Heart right ventricle (tissue), 16 donors: ENCODE measurements at places on chromosomes 2 and 18. TPM values are rescaled to one million over a fixed set of nuclear protein-coding genes. Genes with fewer than 3 reads are reported as not detected.
A peak's percentile ranks its signal among the peaks of the same experiment; 100 is the strongest.

DNA sequence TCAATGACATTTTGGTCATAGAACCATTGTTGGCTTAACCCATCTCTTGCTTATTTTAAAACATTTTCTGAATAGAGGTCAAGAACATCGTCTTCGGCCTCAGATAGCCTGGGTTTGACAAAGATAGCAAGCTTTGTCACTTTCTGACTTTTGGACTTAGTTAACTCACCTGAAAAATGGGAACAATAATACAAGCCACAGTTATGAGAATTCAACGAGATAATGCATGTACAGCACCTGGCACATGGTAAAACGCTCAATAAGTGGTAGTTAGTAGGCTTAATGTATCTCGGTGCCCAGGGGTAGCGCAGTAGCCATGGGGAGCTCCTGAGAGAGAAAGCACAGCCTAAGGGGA lies 446 bp upstream of the COPS7B start:
- DNase-seq = no peak

- no peak for DNase-seq
Observed at GRCh38 chr2:173606619-173607248, 252.1 kb downstream of the CDCA7 start.

DNA sequence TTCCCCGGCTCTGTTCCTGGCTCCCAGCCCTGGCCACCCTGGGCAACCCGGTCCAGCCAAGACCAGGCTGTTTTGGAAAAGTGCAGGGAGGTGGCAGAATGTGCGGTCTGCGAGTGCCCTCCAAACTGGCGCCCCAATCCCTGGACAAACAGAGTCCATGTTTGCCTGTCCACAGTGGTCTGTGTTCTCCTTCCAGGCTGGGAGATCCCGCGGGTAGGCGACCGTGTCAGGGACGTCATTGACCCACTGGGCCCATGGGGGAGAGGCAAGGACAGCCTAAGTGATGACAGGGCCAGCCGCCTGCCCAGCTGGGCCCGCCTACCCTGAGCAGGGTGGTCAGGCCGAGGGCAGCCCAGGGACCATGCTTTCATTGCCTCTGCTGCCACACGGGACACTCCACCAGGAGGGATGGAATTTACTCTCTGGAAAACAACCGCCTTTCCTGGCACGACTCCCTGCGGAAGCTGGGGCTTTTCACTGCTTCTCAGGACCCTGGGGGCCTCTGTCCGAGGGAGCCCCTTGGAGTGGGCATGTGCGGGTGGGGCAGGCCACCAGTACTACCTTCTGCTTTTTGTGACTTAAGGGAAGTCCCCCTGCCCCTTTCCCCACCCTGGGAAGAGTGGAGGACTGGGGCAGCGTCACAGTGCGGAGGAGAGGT lies 20.1 kb downstream of the CYP26B1 start:
- DNase-seq = no peak

GRCh38 chr18:75246721-75247610 lies 36.4 kb downstream of the TSHZ1 start:
- no peak for DNase-seq

DNA sequence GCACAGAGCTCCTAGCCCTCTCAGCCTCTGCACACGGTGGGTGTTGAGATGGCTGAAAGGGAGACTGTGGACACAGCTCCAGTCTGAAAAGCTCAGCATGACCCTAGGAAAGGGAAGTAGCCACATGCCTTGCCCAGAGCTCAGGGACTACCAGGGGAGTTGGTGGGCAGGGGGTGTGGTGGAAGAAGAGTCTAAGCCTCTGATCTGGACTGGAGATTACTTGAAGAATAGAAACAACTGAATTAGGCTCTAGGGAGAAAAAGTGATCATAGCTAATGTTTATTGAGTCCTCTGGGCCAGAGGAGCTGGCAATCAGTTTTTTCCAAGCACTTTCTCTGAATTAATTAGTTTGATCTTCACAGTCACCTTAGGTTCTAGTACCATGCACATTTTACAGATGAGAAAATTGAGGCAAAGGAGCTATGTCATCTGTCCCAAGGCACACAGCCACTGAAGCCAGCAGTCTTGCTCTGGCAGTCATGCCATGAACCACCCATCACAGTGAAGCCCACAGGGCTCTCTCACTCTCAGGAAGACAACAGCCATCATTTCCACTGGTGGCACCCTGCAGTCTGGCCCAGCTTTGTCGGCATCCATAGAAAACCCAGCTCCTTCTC lies 10.3 kb downstream of the SDC1 start:
- DNase-seq = no peak

- DNase-seq = no peak
Observed at GRCh38 chr2:136441979-136442714, 323.2 kb upstream of the THSD7B start.

DNA sequence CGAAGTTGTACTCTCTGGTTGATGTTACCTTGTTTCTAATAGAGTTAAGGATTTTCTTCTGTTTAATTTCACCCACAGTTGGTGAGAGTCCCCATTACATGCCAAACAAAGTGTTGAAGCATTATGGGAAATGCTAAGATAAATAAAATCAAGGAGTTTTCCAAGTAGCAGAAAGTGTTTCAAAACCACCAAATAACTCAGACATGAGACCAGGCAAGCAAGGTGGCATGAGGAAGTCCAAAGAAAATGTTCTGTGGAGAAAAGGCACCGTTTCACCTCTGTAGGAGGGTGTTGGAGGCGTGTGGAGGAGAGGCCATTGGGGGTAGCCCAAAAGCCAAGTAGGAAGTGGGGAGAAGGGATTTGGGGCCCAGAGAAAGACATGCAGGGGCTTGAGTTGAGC lies 8.7 kb downstream of the CFAP221 start:
- no peak for DNase-seq

DNA sequence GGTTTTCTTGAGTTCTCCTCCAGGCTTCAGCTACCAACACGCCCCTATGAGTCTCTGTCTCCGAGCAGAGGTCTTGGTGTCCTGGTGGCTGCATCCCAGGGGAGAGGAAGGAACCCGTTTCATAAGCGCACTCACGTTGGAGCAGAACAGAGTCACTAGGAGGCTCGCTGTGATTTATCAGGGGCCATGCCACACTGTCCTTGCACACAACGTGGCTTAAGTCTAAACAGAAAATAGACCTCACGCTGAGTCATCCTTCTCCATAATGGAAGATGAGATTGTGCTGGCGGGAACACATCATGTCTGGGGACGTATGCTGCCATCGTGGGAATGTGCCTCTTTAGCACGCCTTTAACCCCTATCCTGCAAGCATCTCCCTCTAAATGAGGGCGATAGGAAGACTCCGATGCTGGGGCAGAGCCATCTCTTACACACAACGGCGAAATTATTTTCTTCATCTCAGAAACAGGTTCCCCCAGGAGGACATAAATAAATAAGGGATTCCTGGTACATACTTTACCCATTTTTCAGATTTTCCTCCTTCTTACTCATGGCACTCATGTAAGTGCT lies 211.4 kb downstream of the KLHL29 start:
- no peak for DNase-seq

- DNase-seq = no peak
Observed at GRCh38 chr2:221779614-221780067, 207.5 kb upstream of the EPHA4 start.

- DNase-seq = no peak
Observed at GRCh38 chr18:24395049-24395795, 2.4 kb downstream of the OSBPL1A start.

GRCh38 chr18:28995319-28995718 lies 818.4 kb upstream of the CDH2 start:
- DNase-seq = no peak

- no peak for DNase-seq
Observed at GRCh38 chr2:222577341-222577740, 78.6 kb downstream of the FARSB start.

DNA sequence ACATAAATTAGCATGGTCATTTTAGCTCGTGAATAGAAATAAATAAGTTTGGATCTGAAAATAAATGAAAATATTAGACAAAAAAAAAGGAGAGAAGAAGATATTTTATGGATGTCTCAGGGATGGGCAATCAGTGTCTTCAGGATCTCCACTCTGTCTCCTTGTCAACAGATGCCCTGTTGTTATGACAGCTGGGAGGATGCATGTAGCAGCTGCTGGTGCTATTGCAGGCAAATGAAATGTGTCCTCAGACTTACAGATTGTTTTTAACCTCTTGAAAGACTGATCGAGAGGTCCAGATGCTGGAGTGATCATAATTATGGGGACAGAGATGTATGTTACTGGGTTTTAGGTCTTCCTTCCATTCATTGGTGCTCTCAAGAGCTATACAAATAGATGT lies 24.7 kb upstream of the ARL4C start:
- DNase-seq = no peak

DNA sequence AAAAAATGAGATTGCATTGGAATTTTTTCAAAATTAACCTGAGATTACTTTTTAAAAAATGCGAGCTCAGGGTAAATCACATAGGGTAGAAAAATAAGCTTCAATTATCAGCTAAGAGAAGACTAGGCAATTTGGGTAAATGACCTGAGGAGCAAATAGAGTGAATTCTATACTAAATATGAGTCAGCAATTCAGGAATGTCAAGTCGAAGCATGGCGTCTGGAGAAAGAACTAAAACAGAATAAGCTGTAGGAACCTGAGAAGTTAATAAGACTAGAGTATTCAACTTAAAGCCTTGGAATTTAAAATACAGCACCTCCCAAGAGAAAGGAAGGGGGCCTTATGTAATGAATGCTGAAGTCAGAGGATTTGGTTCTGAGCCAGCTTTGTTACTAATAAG lies 487.0 kb downstream of the SUCLG1 start:
- DNase-seq = no peak

- no peak for DNase-seq
Observed at GRCh38 chr18:50397023-50397422, 22.2 kb downstream of the SKA1 start.

DNA sequence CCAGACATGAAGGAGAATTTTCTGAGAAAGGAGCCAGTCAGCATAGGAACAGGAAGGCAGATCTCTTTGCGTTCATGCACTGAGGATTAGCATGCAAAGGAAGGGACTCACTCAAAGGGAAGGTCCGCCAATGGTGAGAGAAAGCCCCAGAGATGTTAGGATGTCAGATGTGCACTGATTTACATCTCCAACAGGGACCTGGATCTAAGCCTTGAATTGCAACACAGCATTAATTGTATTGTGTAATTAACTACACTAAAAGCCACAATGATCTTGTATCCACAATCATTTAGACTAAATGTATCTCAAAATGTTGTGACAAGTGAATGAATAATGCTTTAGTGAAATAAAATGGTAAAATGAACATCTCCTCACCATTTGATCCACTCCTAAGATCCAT lies 4.2 kb downstream of the SERPINB5 start:
- DNase-seq = no peak

DNA sequence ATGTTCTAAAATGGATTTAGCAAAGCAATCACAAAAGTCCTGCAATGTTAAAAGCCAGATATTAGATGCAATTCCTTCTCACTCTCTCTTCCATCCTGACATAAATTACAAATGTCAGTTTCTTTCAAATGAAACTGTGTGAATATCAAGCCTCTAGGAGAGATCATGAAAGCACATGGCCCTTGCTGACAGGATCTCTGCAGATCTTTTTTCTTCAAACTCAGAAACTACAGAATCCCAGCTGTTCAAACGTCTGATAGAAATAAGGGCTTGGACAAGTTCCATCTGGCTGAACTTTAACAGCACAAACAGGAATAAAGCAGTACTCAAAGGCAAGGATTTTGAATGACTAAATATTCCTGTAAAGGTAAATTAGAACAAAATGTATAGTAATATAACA lies 47.6 kb downstream of the PDE1A start:
- peak; percentile 50 for DNase-seq

GRCh38 chr18:48250918-48251317 lies 158.3 kb downstream of the ZBTB7C start:
- DNase-seq = no peak

- DNase-seq = no peak
Observed at GRCh38 chr2:208407667-208408066, 1.1 kb downstream of the PTH2R start.

- no peak for DNase-seq
Observed at GRCh38 chr2:212037062-212037461, 501.5 kb downstream of the ERBB4 start.

DNA sequence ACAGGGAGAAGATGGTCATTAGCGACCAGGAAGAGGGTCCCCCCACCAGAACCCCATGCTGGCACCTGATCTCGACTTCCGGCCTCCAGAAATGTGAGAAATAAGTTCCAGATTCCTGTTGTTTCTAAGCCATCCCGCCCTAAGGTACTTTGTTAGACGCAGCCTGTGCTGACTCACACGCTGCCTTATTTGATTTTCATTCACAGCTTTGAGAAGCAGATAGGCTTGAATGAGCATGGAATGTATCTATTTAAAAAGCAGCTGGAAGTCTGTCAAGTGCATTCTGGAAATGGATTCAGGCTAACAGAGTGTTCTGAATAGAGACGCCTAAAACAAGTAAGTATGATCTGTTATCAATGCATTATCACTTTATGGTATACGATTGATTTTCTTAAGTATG lies 8.3 kb upstream of the IL1R2 start:
- no peak for DNase-seq

- no peak for DNase-seq
Observed at GRCh38 chr2:167177196-167177595, 288.9 kb downstream of the XIRP2 start.

DNA sequence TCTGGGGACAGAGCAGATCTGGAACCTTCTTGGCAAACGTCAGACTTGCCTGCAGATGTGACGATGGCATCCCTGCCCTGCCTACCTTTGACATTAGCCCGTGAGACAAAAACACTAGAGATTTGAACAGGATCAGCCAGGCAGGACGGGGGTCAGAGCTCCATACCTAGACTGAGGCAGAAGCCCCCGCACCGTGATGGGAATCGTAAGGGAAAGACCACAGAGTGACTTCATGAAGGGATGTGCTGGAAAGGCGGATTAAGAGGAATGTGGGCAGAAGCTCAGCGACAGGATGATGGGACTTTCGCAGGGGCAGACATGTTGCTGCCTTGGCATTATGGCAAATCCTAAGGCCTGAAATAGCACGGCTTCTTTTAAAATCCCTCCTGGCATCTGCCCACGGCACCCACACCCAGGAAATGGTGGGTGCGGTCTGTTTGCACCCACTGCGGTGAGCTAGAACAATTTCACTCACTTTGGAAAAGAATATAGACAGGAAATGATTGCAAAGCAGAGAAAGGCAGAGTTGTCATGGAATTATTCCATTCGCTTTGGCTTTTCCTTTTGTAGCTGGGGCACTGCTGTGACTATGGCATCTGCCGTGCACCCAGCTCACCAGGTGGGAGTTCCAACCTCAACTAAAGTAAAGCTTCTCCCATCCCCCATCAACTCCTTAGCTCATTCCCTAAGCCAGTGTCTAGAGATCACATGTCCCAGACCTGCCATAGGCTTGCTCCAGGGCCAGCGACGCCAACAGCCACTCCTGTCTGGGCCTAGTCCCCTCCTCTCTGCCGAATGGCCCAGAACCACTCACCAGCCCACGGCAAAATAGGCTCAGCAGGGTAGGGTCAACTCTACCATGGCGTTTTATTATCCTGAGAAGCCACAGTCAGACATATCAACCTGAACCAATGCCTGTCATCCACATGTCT lies 112.7 kb upstream of the NPAS2 start:
- no peak for DNase-seq

The SH2D6 gene
- total RNA-seq = not detected

The VSNL1 gene
- 15.5 TPM for total RNA-seq

The NUP35 gene
- 9.1 TPM for total RNA-seq

The LGALSL gene
- total RNA-seq = 7.6 TPM

The UGT1A5 gene
- total RNA-seq = not detected

The LNPK gene
- 51.3 TPM for total RNA-seq

The TCF7L1 gene
- 4.5 TPM for total RNA-seq

The COL3A1 gene
- total RNA-seq = 122 TPM

The ACMSD gene
- total RNA-seq = not detected

The MYO7B gene
- total RNA-seq = 0.69 TPM

The TFPI gene
- total RNA-seq = 17.2 TPM

The BCL2L11 gene
- 5.3 TPM for total RNA-seq
